Right lobe of liver (tissue), 6 donors: ENCODE measurements at places on chromosomes 5 and 9. TPM values are rescaled to one million over a fixed set of nuclear protein-coding genes. Genes with fewer than 3 reads are reported as not detected.

Gene SLC34A1
- 5.3 TPM for total RNA-seq

Gene KIAA0825
- total RNA-seq = 1.8 TPM

Gene RLN2
- not detected for total RNA-seq

Gene FIBCD1
- not detected for total RNA-seq

Gene RNF20
- total RNA-seq = 19.8 TPM

Gene TAF11L10
- not detected for total RNA-seq

DNA sequence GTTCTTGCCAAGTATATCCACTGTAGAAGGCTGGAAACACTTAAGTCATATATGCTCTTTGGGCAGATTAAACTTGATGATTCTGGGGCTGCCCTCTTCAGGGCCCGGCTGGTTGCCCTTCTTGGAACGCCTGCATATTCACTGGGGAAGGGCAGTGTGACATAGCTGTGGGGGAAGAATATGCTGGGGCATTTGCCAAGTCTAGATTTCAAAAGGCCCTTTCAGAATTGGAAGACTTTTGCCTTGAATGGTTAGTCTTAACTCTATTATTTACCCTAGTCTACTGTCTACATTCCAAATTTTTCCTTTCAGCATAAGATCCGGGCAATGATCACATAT lies 161.2 kb upstream of the PITX1 start:
- no peak for DNase-seq

GRCh38 chr5:138611678-138612218 lies 36.5 kb upstream of the HSPA9 start:
- DNase-seq = no peak

GRCh38 chr5:158888206-158888605 lies 211.5 kb downstream of the EBF1 start:
- DNase-seq = no peak

- no peak for DNase-seq
Measured at GRCh38 chr9:114207034-114207810, 51.9 kb downstream of the COL27A1 start.

- no peak for DNase-seq
Measured at GRCh38 chr5:90221951-90222350, 187.6 kb downstream of the CETN3 start.

DNA sequence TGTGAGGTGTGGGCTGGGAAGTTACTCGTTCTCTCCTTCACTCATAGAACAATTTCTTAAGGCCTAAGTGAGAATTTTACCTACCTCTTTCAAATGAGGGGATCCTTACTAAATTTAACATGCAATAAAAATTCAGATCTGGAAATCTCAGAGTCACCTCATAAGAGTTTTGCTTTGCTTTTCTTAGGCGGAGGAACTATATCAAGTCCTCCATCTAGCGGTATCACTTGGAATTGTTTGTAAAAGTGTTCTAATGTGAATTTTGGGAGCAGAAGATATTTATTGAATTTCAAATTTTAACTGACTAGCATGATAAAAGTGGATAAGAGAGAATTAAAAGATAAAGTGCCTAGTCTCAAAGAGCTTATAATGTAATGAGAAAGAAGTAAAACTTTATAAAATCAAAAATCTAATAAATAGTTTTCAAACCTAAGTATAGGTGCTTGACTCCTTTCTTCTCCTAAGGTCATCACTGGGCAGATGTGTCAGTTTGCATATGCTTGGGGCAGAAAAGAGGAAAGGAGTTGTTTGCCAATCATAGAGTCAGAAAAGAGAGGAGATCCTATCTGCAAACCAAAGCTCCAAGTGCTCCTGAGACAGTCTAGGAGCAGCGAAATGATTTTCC lies 145.7 kb upstream of the DAB2 start:
- DNase-seq = no peak

DNA sequence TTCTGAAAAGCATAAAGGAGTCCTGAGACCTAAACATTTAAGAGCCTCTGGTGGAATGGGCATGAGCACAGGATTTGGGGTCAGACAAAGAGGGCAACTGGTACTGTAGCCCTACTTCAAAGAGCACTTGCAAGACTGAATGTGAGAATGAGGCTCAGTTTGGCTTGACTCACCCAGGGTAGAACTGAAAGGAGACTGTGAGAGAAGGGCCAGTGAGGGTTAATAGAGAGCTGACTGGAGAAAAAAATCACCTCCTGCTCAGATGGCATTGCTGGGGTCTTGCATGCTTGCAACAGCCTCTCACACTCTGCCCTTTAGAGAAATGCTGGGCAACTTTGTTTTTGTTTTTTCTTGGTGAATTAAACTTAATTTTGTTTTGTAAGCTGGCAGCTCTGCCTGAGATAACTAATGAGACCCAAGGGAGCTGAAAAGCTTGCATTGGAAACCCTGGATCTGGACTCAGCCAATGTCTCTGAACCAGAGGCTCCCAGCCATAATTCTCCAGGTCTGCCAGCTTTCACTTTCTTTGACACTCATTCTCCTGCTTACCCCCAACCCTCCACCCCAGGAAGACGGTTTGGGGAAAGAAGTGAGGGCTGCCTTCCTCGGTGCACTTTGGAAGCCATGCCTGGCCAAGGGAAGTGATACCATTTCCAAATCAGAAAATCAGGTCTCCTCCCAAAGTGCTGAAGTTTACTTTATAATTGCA lies 161.1 kb upstream of the PANK3 start:
- no peak for DNase-seq

DNA sequence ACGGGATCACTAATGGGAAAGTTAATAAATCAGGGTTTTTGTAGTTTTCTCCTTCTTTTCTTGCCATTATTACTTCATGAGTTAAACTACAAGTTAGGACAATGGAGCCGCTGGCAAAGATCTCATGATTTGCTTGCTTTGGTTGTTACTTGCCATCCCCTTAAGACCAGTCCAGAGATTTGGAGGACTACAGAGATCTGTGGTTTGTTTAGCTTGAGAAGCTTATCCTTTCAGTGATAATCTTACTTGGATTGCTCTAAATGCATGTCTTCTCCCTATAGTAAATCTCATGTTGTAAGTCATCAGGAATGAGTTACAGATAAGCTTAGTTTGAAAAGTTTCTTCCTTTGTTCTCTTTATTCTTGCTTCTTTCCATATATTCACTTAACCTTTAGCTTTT lies 70.9 kb downstream of the TLE4 start:
- DNase-seq = no peak

DNA sequence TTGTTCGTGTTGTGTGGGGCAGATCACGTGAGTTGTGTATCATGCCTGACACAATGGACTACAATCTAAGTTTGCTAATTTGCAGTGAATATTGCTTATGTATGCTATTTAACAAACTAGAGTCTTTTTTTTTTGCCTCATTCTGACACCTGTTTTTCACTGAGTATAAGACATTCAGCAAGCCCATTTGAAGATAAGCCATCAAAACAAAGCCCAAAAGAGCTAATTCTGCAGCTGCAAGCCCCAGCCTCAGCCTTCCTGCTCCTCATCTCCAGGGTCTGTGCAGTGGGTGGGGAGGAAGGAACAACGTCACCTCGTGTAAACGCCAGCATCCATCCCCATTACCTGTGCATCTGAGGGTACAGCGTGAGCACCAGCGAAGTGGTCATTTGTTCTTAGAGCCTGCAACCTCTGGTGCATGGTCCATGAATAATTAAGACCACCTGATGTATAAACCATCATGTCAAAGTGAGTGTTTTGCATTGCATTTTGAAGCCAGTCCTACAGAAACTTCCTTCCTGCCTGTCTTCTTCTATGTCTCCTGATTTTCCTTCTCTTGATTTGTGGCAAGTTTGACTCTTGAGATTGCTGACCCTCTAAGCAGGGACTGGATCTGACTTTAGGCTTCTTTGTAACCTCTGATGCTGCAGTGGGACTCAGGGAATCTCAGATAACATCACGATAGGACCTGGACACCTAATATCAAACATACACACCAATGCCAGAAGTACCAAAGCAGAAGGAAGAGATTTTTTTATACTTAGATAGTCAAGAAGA lies 73.2 kb downstream of the FGF1 start:
- no peak for DNase-seq

GRCh38 chr5:53343187-53343586 lies 137.2 kb upstream of the FST start:
- DNase-seq = no peak

GRCh38 chr9:81032831-81033230 lies 656.5 kb downstream of the TLE1 start:
- DNase-seq = no peak

DNA sequence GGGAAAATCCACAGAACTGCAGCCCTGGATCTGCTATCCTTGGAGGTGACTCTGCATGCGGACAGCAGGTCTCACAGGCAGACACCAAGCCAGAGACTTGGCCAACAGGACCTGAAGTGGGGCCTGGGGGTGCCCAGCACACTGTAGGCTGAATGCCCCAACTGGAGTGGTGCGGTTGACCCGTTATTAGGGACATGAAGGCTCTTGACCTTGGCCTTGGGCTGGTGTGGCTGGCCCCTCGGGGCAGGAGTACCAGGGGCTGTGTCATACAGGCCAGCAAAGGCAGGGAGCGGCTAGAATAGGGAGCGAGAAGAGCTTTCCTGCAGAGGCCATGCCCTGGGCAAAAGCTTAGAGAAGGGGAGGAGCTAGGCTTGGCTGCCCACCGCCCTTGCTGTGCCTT lies 153.2 kb upstream of the MVB12B start:
- peak; percentile 35 for DNase-seq

DNA sequence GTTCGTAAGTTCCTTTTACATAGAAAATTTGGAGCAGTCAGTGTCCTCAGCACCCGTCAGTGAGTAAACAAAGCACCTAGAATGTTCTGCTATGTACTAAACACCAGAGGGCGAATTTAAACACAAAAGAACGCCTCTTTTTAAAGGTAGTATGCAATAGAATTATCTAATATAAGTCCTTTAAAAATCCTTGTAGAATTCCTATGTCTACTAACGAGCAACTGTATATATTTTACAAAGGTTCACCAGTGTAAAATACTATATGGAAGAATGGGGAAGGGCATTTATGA lies 499 bp upstream of the TMEM232 start:
- DNase-seq = no peak

GRCh38 chr5:140090251-140090650 lies 23.7 kb upstream of the PURA start:
- DNase-seq = no peak

GRCh38 chr9:72356041-72356582 lies 8.9 kb downstream of the ZFAND5 start:
- DNase-seq = no peak

DNA sequence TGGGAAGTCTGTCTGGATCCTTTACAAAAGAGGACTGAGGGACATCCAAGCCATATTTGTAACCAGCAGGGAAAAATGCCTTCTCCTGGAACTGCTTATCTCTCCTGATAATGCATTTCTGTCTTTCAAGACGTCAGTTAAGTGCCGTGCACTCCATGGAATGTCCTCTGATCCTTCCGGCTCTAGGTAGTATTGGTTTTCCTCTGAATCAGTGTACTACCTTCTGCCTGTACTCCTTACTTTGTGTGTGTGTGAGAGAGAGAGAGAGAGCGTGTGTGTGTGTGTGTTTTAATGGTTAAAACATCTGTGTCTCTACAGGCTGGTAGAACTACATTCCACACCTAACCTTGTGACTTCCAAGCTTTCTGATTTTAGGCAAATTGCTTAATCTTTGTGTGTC lies 89.9 kb downstream of the PIP5K1B start:
- DNase-seq = no peak

GRCh38 chr5:164000819-164001218 lies 495.4 kb downstream of the MAT2B start:
- no peak for DNase-seq

DNA sequence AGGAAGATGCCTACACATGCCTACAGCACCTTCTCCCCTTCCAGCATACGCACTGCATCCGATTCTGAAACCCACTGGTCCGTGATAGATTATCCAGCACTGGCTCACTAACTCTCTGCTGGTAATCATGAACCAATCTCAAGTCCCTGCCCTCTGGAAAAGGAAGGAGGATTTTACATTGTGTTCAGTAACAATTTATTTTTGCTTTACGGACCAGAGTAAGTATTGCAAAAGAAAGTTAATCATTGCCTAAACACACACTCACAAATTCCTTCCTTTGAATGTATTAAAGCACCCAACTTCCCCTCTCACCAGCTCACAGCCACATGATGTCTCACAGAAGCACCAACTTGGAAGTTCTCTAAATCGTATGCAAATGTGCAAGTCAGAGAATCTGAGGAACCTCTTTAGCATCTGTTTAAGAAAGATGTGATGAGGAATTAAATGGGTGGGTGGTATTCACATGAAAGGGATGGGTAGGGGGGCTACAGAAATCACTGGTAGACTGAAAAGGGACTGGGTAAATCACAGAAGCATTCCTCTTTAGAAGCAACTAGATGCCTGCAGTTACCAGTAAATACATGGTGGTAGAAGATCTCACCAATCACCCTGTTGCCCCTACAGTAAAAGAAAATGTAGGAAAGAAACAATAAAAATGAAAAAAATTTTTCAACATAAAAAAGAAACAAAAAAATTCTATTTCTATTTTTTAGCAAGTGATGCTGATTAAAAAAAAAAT lies 8.4 kb downstream of the GNAQ start:
- DNase-seq = no peak

DNA sequence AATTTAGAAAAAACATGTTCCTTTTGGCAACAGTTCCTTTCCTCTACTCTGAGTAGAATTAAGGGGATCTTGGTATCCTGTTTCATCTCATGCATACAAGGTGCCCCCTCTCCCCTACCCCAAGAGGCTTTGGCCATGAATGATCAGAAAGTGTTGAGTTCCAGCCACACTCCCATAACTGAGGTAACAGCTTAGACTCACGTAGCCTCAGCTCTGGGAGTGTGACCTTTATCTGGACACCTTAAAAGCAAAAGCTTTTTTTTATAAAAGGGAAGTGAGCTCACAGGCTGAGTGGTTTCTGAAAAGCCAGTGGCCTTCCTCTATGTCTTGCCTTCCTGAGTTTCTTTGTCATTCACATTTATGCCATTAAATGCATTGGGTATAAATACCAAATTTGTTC lies 900 bp upstream of the HAVCR2 start:
- no peak for DNase-seq

DNA sequence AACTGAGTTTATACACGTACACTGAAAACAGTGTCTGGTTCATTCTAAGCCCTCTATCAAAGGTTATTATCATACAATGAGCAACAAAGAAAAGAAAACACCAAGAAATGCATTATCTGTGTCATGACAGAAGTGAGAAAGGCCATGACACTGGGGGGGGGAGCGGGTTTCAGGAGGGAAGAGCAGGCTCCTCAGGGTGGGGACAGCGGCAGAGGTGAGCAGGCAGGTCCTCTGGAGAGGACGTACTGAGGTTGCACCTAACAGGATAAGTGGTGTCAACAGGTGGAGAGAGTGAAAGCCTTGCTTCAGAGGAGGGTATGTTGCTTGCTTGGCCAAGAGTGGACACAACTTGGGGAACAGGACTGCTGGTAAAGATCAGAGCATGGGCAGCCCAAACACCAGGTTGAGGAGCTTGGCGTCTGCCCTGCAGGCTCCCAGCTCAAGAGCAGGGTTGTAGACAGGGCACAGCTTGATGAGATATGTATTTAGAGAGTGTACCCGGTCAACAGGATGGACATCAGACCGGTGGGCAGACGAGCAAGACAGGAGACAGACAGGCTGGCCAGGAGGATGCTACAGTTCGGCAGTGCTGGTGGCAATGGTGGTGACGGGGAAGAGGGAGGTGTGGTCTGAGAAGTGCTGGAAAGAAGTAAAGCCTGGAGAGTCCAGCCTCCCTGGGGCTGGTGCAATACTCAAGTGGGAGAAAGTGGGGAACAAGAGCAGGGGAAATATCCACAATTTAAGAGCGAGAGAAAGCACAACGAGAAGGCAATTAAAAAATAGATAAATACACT lies 10.3 kb downstream of the WHRN start:
- no peak for DNase-seq
